HT1080 (cell line): ENCODE measurements at places on chromosomes 16 and 17. TPM values are rescaled to one million over a fixed set of nuclear protein-coding genes. Genes with fewer than 3 reads are reported as not detected.

DNA sequence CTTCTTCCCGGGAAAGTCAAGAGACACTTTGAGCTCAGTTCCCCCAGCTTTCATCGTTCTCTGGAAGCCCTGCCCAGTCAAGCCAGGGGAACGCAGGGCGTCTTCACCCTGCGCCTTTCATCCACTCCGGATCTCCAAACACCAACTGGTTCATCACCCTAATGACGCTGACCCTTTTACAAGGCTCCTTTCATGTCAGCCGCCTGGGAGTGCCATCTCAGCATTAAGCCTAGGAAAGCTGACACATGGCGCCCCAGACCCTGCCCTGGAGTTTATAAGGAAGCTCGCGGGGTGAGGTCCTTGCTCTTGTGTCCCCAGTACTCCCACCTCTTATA is 594 bp upstream of the DNAJC7 start:
- DNase-seq: no peak

DNA sequence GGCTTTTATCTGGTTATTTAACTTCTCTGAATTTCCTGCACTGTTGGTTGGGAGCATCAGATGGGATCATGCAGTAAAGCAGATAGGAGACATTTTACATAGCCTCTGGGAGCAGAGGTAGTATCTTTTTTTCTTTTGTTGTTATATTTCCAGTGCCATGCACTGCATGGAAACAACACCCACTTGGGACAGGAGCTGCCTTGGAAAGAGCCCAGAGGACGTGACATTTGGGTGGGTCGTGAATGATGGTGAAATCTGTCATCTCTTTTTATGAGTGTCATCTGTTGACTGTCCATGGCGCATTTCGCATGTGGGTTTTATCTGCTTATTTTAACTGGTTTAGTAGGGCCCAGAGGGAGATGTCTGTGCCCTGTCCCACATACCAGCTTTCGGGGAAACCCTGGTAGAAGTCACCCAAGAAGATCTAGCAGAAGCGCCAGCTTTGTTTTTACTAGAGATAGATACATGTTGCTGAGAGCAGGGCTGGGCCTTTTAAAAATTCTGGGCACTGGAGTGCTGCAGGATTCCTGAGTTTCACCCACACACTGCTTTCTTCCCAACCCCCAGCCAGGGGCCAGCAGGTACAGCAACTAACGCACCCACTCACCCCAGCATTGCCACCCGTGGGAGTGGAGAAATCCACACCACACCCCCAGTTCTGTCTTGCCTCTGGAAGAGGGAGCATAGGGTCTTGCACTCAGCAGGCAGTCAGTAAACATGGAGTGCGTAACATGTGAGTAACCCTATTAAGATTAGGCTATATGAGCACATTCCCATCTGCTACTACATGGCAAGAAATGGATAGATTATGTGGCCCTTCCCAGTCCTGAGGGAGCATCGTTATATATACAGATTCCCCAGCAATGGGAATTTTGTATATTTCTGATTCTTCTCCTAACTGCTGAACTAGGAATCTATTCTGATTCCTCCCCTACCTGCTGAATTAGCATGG is 8.4 kb upstream of the TERF2 start:
- no peak for DNase-seq

DNA sequence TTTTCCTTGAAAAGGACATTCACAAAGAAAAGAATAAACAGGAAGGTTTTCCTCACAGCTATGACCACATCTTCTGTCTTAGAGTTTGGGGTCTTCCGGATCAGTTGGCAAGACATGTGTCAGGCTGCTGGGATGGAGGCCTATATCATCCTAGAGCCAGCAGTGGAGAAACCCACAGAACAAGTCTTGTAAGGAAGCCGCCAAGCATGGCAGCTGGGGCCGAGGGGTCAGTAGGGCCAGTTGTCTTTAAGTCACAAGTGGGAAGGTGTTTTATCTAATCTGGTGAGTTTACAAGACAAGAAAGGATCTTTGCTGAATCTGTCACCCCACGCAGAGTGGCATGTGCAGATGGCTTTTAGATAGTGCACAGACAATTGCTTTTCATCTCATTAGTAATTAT is 25.7 kb downstream of the SCNN1B start:
- no peak for DNase-seq

DNA sequence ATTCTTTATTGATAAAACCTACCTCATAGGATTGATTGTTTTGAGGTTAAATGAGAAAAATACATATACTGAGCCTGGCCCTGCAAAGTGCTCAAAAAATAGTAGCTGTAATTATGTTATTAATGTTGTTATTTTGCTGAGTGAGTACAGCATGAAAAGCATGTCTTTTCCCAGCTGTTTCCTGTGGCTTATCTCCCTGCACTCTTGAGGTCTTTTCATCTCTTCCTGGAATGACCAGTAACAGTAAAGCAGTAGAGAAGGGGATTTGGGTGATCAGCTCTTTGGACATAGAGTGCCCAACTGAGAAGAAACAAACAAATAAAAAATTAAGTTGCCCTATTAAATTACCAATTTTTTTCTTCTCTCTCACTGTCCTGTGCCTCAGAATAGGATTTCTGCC is 53.7 kb downstream of the NFAT5 start:
- DNase-seq: no peak

IL34 gene
- total RNA-seq: not detected in 2 replicates

CPHXL2 gene
- not detected in 2 replicates for total RNA-seq
